Epithelial cell of esophagus (primary cell): ENCODE measurements at places on chromosomes 16 and 17.

- no peak for DNase-seq
Measured at GRCh38 chr16:61233713-61234112, 802.5 kb downstream of the CDH8 start.

GRCh38 chr16:12697437-12697836, 106.2 kb downstream of the CPPED1 start:
- DNase-seq, result no peak

DNA sequence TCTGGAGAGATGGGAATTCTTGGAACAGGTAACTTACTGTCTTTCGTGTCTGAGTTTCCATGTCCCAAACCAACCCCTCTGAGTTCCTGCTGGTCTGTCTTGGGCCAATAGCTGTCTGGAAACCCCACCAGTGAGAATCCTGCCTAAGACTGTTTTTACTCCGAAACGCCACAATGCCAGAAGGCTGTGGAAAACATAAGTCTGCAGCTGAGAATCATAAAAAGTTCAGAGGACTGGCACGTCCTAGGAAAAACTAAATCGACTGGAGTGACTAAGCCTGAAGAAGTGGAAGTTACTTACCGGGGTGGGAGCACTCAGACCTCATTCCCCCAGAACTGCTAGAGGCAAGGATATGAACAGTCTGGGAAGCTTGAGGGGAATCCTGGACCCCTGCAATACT, 13.3 kb downstream of the LRRC75A start:
- DNase-seq, result no peak

DNA sequence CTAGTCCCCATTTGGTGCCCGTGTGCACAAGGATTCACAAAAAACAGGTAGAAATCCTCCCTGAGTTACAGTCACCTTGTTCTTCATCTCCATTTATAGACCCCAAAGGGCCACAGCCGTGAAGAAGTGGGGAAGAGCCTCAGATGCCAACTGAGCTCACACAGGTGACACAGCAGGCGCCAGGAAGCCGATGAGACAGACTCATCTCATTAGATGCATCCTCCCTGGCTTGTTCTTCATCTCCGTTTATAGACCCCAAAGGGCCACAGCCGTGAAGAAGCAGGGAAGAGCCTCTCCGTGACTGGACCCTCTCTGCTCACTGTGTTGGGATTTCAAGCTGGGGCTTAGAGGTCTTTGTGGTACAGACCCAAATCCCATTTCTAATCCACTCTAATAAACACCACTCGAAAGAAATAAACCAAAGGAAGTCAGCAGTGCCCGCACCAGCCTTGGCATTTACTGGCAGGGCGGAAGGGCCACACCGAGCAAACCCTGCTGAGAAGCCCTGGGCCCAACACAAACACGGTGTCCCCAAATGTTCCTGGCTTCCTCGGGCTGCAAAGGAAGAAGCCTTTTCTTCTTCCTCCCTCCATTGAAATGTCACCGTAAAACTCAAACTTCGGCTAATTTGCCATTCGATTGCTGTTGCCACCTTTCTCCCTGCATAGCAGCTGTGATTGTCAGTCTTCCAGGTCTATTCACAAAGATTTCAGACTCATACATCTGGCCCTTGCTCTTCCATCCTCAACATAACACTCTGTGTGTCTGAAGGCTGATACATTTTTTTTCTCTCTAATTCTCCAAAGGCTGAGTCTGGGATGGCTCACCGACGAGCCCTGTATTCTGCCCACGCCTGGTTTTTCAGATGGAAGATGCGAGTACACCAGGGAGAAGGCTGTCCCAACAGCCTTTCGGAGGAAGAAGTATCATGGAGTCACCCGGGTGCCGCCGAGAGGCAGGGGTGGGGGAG, 44.9 kb upstream of the DOC2B start:
- DNase-seq, result no peak

GRCh38 chr16:66566051-66566901, at the start of gene CMTM1:
TSS of gene CMTM1 (plus strand) at chr16:66566439. CDS start at chr16:66566514, 75 bp downstream.
- DNase-seq, result no peak

DNA sequence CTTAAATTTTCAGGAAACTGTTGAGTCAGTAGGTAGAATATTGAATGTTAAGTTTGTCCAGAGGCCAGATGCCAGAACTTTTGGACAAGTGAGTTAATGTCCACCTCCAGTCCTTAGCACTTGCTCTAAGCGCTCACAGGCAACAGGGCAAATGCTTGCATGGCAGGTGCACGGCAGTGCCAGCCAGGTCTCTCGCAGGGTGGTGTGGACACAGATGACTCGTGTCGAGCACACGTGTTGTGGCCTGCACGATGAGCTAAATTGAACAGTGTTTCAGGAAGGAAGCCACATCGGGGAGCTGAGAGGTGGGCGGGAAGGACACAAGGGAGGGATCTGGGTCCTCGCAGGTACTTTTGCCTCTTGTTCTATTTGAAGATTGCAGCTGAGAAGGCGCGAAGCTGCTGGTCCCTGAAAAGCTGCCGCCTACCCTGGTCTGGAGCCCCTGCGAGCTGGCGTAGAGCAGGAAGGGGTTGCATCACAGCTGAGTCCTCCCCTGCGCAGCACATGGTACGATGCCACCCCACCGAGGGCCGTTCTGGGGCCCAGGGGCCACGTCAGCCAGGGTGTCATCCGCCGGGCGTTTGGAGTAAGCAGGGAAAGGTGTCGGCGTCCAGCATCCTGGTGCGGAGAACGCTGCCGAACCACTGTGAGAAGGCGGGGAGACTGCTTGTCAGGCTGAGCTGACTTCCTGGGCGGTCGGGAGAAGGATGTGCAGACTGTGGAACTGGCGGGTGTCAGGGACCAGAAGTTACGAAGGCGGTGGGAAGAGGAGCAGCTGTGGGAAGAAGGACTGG, 6.3 kb downstream of the RAB40C start:
- DNase-seq, result peak; percentile 66

DNA sequence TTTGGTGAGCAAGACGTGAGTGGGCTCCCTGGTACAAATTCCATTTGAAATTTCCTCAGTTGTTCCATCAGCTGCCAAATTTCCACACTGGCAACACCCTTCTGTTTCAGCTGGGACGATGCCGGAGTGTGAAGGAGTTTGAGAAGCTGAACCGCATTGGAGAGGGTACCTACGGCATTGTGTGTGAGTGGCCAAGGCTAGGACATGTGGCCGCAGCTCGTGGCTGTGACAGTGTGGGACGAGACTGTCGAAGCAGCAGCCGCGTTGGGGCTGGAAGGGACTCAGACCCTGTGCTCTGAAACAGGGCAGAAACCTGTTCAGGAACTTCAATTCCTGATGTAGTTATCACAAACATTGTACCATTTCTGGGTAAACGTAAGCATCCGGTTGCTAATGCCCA, 2.7 kb downstream of the CDK10 start:
- no peak for DNase-seq
